ENCODE measurements at places on chromosomes 11 and 22. TPM values are rescaled to one million over a fixed set of nuclear protein-coding genes. Genes with fewer than 3 reads are reported as not detected.

Gene KBTBD3
- total RNA-seq: 10.8 TPM

Gene HMGXB4
- 15.8 TPM for total RNA-seq

Gene MPPED2
- total RNA-seq: 5.6 TPM

Gene SMTNL1
- not detected for total RNA-seq

Gene FOSL1
- 1.2 TPM for total RNA-seq

Gene POU2AF2
- 5.0 TPM for total RNA-seq

Gene CARD16
- total RNA-seq: 22.8 TPM

Gene CATSPERZ
- 0.29 TPM for total RNA-seq

Gene RFPL3
- not detected for total RNA-seq

Gene SCGB2A2
- total RNA-seq: not detected

Gene FZD4
- 18.2 TPM for total RNA-seq

Gene CRYBB3
- total RNA-seq: 1.4 TPM

Gene TRPM5
- total RNA-seq: 4.4 TPM

Gene TMEM121B
- 1.7 TPM for total RNA-seq

Gene VWCE
- total RNA-seq: 0.81 TPM

Gene ART5
- total RNA-seq: 0.17 TPM

Gene FRMD8
- 40.8 TPM for total RNA-seq

Gene PYGM
- total RNA-seq: 14.3 TPM
